CD4-positive, alpha-beta T cell treated with Interleukin-6 for 4 hours (primary cell): ENCODE measurements at places on chromosomes 16 and 17.
A peak's percentile ranks its signal among the peaks of the same experiment; 100 is the strongest.

GRCh38 chr17:31491376-31492131 lies 100.1 kb downstream of the RAB11FIP4 start:
- DNase-seq = peak; percentile 45

DNA sequence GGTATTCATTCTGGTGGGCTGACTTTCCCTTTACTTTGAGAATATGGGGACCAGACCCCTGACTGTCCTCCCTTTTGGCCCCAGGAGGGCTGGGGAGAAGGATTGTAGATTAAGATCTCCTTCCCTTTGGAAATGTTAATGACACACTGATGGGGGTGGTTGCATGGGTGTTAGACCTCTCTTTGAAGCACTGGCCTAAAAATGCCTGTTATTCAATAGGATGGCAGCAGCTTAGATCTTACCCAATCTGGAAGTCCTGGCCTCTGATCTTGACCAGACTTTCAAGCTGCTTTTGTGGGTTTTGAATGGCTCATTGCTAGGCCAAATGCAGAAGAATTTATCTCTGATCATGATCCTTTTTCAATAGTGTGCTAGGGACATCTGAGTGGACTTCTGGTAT lies 25.7 kb downstream of the MAP3K3 start:
- no peak for DNase-seq

DNA sequence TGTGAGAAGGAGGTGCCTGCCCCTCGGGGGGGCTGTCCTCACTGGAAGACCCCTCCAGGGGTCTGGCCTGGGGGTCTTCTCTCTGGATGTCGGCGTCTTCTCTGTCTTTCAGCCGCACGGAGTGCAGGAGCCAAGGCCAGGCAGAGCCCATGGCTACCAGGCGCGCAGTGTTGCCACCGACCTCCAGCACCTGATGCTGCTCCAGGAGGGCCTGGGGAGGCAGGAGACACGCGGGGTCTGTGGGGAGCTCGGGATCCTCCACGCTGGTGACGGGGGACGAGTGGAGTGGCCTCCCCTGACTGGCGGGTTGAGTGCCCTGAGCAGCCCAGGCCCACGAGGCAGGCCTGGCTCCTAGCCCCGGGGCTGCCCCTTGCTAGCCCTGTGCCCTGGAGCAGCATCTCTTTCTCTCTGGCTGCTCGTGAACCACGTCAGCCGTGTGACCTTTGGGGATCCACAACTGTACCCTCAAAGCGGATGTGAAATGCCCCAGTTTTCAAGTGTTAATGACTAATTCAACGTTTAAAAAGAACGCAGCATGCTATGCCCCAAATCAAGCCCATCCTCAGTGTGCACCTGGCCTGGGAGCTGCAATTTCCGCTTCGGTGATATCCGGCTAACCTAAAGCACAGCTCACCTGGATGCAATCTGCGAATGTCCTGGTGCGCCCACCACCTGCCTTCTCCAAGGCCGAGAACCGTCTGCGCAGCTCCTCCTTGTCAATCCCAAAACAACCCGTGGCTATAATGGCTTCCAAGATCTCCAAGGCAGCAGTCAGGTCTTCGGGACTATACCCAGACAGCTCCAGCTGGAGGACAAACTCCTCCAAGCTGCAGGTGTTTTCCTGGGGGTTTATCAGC lies 62.9 kb downstream of the IL21R start:
- DNase-seq = no peak

DNA sequence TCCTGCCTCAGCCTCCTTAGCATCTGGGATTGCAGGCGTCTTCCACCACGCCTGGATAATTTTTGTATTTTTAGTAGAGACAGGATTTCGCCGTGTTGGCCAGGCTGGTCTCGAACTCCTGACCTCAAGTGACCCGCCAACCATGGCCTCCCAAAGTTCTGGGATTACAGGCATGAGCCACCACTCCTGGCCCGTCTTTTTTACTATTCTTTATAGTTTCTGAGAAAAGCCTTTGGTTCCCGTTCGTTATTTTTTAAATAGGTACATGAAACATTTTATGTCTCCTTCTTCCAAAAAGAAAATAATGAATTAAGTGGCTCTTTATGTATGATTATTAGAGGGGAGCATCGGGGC lies 570 bp upstream of the BCO1 start:
- DNase-seq = no peak

DNA sequence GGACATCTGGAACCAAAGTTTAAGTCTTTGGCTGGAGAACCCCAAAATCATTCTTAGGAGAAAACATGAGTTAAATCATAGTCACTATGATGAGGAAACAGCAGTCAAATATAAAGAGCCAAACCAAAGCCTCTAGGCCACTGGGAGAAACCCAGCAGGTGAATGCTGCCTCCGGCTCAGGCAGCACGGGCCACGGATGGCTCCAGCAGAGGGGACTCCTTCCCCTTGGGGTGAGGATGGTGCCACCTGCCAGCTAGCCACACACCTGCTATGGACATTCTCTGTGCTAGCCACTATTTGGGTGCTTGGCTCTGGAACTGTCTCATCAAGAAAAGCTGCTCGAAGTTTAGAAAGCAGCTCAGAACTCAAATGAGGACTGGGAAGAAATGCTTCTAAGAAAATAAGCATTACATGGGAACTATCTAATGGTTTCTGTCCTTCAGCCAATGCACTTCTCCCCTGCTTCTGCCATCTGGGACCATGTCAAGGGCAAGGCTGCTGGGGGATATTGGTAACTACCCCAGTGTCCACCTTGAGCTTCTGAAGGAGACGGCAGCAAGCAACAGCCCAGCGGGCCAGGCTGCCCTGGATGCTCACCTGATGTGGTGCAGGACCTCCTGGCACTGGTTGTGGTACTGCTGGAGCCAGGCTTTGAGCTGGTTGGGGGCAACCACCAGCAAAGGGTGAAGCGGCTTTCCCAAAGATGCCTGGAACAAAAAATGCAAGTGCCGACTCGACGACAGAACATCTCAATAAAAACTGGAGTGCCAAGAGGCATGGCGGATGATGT lies 22.5 kb downstream of the ELAC2 start:
- DNase-seq = no peak

DNA sequence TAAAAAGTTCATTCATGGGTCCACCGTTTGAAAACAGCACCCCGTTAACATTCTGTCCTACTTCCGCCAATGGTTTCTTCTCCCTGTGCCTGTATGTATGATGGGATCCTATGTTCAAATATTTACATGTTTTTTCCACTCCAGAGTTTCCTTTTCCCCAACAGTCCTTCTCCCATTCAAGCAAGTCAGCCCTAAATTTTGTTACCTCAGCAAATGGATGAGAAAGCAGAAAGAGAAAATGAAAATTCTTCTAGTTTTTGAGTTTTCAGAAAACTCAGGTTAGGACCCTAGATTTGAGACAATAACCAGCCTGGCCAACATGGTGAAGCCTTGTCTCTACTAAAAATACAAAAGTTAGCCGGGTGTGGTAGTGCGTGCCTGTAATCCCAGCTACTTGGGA lies 3.5 kb upstream of the ERN2 start:
- no peak for DNase-seq

DNA sequence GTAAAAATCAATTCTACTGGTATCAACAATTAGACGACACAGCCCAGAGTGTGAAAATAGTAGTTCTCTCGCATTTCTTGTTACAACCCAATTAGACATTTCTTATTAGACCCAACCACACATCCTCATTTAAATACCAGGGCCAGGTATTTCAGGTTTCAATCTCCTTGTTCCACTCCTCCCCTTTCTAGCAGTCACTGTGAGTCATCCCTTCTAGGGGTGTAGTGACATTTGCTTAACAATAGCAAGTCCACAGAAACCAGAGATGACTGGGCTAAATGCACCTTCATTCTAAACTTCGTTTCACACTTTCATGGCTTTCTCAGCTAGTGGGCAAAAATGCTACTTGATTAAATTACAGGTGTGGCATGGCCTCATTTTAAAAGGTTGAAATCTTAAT lies 116.9 kb upstream of the CACNG3 start:
- DNase-seq = no peak

GRCh38 chr16:9567666-9568065 lies 476.2 kb downstream of the HAPSTR1 start:
- no peak for DNase-seq

- no peak for DNase-seq
Measured at GRCh38 chr16:22333457-22333994, 36.3 kb downstream of the POLR3E start.
